LNCaP clone FGC (cell line): ENCODE measurements at places on chromosomes 3 and 15.

DNA sequence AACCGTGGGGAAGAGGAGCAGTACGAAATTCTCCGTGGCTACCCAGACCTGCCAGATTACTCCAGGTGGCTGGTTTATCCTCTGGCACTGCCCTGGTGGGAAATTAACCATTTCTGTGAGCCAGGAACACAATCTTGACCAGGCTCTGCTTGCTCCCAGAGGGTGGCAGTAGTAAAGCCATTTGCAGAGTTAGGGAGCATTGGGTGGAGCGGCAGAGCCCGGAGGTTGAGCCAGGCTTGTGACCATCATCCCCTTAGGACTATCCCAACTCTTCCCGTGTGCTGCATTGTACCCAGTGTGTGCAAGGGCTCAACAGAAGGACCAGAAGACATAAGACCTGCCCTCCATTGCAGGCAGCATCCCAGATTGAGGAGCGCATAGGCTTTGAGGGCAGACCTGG is 5.3 kb downstream of the KNG1 start:
- DNase-seq: no peak

DNA sequence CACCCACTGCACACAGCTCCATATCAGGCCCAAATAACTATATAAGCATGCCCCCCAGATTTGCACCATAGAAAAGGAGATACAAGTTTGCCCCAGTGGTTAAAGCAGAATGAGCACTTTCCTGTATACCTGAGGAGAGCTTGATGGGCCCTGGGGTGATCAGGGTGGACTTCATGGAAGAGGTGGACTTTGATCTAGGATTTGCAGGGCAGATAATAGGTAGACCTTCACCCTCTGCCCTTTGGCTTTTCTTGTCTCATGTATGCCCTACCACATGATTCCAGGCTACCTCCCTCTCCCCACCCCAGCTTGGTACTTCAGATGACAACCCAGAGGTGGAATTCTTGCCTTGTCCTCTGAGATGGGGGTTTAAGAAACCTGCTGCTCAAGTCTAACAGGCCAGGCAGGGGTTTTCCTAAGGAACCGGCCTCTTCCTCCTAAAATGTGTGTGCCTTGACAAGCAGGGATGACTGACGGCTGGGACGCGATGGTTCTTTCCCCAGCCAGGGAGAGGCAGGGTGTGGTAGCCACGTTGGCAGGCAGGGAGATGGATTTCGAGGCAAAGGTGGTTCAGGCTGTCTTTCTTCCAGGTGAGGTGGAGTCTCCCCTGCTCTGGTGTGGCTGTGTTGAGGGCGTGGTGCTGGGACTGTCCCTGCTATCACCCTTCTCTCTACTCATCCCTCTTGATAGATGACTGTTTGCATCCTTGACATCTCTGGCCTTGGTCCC is 6.6 kb upstream of the RHCG start:
- no peak for DNase-seq

- DNase-seq: no peak
Observed at GRCh38 chr3:122146466-122146865, 37.0 kb upstream of the CASR start.

DNA sequence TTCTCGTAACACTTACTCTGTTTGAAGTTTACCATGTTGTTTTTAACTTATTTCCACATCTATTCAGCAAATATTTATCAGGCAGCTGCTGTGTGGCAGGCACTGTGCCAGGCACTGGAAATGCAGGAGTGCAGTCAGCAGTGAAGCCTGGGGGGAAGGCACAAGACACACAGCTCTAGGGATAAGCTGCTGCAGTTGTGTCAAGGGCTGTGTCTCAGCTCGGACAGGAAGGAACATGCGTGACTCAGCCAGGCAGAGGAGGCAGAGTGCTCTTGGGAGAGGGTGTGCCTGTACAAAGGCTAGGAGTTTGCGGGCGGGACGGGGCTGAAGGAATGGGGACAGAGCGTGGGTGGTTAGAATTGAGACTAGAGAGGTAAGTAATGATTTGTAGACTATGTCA is 24.7 kb downstream of the LYSMD4 start:
- DNase-seq: no peak

DNA sequence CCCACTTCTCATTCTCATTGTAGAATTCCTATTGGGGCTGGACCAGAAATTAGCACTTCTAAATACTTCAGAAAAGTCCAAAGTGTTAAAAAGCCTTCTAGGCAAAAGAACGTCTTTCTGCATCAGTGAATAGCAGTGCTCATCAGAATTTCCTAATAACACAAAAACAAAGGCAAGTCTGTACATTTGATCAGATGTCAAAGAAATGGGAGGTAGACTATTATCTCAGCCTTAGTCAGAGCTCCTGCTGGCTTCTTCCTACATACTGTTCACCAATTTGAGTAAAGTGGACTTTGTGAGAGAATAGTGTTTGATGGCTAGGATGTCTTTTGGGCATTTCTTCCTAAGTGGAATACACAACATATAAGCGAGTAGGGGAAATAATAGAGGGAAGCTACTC is 48.7 kb downstream of the FOXB1 start:
- DNase-seq: no peak

- DNase-seq: no peak
Observed at GRCh38 chr3:149390294-149390693, 12.8 kb upstream of the TM4SF1 start.

- DNase-seq: no peak
Observed at GRCh38 chr3:72579191-72579580, 269.1 kb downstream of the SHQ1 start.

DNA sequence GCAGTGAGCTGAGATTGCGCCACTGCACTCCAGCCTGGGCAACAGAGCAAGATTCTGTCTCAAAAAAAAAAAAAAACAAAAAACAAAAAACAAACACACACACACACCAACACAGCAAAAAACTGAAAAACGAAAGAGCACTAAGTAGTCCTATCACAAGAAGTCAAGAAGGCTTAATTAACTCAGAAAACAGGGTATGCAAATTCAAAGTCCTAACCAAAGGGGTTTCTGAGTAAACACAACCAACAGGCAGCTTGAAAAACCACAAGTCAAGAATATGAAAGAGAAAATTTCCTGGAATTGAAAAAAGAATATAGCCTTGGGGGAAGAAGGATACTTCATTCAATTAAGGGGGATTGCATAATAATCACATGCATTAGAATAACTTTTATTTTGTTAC is 37.7 kb upstream of the PARP14 start:
- DNase-seq: no peak

- no peak for DNase-seq
Observed at GRCh38 chr3:156291272-156292123, 171.1 kb downstream of the KCNAB1 start.

GRCh38 chr3:119322021-119322834 is 28.0 kb downstream of the ARHGAP31 start:
- DNase-seq: no peak

- no peak for DNase-seq
Observed at GRCh38 chr15:81152339-81152738, 18.3 kb downstream of the CFAP161 start.

DNA sequence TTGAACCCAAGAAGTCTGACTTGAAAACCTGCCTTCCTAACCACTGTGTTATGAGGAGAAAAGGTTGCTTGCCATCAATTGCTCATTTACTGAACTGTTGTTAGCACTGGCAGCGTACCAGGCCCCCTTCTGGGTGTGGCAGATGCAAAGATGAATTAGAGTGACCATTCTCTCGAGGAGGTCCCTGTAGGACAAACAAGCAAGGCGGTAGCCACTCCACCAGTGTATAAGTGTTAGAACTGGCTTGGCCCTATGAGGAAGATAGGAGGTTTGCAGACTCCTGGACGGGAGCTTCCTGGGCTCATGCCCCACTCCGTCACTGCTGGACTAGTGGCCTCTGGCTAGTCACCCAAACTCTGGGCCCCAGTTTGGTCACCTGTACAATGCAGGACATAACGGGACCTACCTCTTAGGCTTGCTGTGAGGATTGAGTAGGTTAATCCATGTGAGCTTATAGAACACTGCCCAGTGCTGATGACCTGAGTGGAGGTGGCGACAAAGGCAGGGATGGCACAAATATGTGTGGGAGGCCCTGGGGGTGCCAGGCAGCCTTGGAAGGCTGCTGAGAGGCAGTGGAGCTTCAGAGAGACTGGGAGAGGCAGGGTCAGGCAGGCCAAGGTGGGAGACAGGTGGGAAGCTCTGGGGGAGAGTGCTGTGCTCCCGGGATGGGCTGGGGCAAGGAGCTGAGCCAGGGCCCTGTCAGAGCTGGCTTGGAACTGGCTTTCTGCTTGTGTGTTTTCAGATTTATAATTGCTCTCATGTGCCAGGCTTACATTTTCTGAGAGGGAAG is 145.9 kb downstream of the DNAJB8 start:
- DNase-seq: no peak

- no peak for DNase-seq
Observed at GRCh38 chr3:136195258-136196063, 674 bp downstream of the MSL2 start.

DNA sequence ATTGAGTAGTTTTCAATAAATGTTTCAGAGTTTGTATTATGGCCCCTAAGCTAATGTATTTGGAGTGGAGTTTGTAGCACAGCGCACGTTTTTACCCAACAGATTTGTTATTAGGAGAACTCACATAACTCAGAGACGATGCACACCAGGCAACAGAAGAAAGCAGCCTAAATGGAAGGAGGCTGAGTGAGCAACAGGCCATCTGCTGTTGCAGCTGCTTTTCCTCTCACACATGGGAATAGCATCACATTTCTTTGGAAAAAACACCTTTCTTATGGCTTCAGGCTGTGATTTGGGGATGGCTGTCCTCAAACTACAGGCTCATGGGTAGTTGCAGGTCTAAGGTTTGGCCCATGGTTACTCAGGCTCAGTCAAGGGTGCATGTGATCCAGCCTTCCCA is 469.3 kb upstream of the MCTP2 start:
- DNase-seq: no peak

DNA sequence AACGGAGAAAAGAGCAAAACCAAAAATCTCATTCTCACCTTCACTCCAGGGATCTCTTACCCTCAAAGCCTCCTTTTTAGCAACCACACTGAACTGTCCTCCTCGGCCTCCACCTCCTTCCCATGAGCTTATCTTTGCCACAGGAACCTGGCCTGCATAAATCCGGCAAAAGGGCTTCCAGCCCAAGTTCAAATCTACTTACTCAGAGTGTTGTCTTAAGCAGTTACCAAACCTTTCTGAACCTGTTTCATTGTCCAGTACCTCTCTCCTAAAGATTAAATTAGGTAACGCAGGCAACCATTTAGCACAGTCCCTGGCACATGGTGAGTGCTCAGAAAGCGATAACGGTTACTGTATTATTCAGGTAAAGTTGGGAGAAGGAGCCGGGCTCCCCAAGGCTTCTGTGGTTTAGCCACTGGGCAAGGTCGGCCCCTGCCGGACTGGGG is 777 bp downstream of the CIB1 start:
- DNase-seq: no peak

GRCh38 chr3:95351158-95351557 is 1288.3 kb downstream of the NSUN3 start:
- no peak for DNase-seq

GRCh38 chr3:152071924-152072323 is 196.8 kb upstream of the MBNL1 start:
- DNase-seq: peak; percentile 25

DNA sequence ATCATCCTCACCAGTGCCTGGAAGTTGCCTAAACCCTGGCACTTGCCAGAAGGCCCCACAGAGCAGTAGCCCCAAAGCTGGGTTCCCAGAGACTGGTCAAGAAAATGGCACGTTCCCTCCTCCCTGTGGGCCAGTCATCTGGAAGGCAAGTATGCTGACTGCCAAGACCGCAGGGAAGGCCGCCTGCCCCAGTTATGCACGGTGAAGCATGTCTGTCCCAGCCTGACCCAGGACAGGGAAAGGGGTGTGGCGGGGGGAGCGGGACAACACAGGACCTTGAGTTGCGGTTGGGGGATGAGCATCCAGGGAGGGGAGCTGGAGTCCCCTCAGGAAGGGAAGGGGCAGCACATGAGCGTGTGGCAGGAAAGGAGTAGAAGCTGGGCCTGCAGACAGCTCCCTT is 33.0 kb downstream of the RBPMS2 start:
- no peak for DNase-seq
